ENCODE measurements at places on chromosomes 5 and 9. TPM values are rescaled to one million over a fixed set of nuclear protein-coding genes. Genes with fewer than 3 reads are reported as not detected.

DNA sequence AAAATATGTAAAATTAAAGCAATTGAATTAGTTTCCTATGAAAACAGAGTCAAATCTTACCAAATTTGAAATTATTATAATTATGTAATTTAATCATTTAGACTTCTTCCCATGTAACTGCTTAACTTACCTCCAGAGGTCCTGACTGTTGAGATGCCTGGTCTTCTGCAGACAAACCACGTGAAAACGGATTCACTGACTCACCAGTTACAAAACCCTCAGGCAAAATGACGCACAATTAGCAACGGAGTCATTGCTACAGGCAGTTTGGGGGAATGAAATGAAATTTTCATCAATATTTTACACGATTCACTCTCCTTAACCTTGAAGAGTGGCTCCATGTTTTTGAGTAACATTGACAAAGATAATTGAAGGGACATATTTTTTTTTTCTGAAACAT lies 460.8 kb downstream of the MTRR start:
- no peak for DNase-seq

Gene PRR16
- 3.6 TPM for total RNA-seq

- DNase-seq = no peak
Observed at GRCh38 chr5:158277276-158277675, 418.3 kb upstream of the CLINT1 start.

DNA sequence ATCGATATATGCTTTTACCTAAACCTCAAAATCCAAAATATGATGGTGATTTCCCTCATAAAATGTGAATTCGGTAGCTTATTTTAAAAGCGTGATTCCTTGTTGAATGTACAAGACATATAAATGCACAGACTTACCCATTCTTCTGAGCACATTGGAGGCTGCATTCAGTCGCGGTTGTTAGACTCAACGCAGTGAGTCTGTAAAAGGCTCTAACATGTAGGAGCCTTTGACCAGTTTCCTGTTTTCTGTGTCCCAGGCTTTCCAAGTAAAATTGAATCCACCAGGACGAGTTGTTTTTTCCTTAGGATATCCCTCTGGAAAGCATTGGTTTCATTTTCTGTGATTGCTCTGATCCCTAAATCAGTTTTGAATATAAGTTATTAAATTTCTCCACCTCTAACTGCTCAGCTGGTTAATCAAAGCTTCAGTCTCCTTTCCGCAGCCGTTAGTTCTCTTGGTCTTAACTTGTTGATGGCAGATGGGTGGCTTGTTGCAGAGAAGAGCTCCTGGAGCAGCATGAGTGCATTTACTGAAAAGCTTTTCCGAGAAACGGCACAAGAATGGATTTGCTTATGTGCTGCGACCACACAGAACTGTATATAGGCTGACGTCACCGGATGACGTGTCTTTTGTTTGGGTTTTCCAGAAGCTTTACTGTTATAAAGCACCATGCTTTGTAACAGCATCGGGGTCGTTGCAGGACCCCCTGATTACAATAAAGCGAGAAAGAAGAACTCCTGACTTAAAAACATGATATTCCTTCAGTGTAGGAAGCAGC lies at the start of gene LRRTM2:
LRRTM2 (minus strand) TSS at position 565 of the 781 bp plus-strand sequence; CDS start at position 141, 424 bp downstream.
- no peak for DNase-seq

DNA sequence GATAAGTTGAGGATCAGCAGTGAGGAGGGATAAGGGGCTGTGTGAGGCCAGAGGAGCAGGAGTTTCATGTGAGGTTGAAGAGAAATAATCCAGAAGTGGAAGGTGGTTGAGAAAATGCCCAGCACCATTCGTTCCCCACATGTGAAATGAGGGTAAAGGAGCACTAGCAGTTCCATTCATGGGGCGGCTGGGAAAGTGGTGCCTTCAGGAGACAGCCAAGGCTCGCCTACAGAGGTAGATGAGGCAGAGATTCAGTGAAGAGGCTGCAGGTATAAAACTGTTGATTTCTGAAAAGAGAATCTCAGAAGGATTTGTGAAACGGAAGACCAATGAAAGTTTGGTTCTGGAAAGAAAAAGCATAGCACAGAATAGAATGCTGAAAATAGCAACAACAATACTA lies 272.6 kb downstream of the MSX2 start:
- no peak for DNase-seq

DNA sequence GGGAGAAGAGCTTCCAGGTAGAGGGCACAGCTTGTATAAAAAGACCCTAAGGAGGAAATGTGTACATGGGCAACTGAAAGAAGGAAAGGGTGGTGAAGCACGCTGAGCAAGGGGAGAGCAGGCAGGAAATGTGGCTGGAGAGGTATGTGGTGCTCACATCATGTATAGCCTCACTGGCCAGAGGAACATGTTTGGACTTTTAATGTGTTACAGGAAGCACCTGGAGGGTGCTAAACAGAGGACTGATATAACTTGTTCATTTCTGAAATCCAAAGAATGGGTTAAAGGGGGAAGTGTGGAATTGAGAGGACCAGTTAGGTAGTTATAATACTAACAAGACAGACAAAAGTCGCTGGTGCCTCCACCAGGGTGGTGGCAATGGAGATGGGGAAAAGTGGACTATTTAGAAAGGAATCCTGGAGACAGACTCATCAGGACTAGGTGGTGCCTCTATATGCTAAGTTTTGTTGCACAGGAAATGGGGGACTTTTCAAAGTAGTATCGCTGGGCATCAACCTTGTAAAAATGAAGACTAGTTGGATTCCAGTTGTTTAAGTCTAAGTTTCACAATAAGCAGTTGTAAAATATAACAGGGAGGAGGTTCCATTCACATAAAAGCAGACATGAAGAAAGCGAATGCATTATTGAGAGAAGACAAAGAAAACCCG lies 63.1 kb upstream of the CD180 start:
- no peak for DNase-seq

Gene SLC36A2
- 1.8 TPM for total RNA-seq

- DNase-seq = peak; percentile 59
Observed at GRCh38 chr9:134863941-134864820, 16.4 kb upstream of the FCN2 start.

DNA sequence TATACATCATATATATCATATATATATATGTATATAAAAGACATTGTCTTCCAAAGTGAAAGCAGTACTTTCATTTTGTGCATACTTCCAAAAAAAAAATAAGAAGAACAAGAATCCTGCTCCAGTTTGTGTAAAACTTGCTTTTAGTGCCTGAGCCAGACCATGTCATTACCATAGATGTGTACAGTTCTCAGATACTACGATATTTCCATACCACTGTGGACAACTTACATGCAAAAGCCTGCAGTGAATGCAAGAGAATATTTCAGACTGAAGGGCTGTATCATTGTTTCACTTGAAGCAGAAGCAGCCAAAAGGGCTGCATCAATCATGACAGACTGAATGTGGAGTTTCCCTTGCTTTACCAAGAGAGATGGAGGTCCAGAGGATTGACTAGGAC lies 72.6 kb upstream of the CYLC2 start:
- no peak for DNase-seq

DNA sequence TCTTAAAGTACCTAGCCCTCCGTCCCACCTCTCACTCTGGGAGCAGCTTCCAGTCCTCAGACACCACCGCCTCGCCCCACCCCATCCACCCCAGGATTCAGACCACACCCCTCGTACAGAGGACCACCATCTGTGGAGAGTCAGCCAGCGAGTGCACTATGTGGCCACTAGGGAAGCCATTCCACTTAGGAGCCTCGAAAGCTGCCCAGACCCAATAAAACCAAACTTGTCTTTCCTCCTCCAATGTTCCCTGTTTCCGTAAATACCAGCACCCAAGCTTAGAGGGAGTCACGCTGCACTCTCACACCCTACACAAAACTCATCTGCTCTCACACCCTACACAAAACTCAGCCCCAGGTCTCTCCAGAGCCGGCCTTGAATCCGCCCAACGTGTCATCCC lies 1.9 kb downstream of the GCNT4 start:
- DNase-seq = no peak

Gene LEAP2
- 1.5 TPM for total RNA-seq

DNA sequence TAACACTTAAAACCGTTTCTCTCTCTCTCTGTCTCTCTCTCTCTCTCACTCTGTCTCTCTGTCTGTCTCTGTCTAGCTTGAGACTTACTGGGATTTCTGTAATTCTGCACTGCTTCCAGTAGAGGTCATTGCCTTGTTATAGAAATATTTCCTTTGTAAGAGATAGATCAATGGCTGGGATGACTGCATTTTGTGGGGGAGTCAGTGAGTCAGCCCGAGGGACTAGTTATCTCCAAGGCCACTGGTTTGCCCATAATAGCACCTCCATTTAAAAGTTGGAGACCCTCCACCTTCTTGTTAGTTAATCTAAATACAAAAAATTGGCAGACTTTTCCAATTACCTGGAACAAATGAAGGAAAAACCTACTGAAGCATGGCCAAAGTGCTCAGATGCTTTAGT lies 547.2 kb downstream of the LRRC70 start:
- DNase-seq = peak; percentile 9

GRCh38 chr5:138032572-138033385 lies at the start of gene FAM13B:
TSS of gene FAM13B (minus strand) at chr5:138033079. CDS start at chr5:138019111, 13,968 bp downstream.
- DNase-seq = peak; percentile 89

Gene CTSV
- total RNA-seq = 0.69 TPM

- DNase-seq = no peak
Observed at GRCh38 chr9:17342696-17343095, 207.9 kb downstream of the CNTLN start.

Gene SHC3
- 1.5 TPM for total RNA-seq

Gene SLC46A2
- total RNA-seq = 0.66 TPM

GRCh38 chr5:108379722-108380530 lies 2.0 kb downstream of the FBXL17 start:
- peak; percentile 29 for DNase-seq

DNA sequence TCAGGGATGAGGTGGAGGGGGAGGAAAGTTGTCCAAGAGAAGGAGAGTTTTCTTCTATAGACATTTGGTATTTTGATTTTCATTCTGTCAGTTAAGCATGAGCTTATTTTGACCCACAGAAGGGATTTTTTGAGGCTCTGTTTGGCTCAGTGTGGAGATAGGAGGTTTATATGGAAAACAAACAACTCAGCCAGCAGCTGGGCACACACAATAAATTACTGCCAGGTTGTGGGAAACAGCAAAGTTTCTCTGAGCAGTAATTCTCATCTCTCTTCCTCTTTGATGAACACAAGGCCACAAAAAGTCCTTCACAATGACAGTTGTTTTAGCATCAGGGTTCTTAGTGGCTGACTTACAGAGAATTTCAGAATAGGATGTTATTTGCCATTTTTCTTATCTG lies 486.1 kb downstream of the KDM4C start:
- DNase-seq = no peak

- no peak for DNase-seq
Observed at GRCh38 chr9:81814794-81815464, 113.3 kb upstream of the SPATA31D4 start.

- DNase-seq = no peak
Observed at GRCh38 chr5:147388184-147389108, 121.4 kb downstream of the DPYSL3 start.

DNA sequence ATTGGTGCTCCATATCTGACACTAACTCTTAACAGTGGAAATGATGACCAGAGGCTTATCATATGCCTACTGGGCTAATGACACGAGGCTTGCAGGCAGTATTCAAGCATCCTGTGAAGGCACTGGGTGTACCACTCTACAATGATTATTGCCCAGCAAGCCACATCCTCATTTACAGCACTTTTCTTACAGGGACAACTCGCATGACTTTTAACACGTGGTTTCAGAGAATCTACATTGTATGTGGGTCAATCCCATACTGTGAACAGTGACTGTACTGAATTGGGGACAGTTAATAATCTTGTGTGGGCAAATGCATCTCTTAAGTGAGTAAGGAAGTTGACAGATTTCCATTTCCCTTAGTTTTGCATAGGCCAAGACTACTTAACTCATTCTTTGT lies 260.0 kb downstream of the TRPM3 start:
- no peak for DNase-seq

Gene RNF183
- 3.6 TPM for total RNA-seq

Gene PPIP5K2
- total RNA-seq = 56.4 TPM

GRCh38 chr5:21649969-21650368 lies 1203.2 kb downstream of the CDH12 start:
- DNase-seq = no peak

DNA sequence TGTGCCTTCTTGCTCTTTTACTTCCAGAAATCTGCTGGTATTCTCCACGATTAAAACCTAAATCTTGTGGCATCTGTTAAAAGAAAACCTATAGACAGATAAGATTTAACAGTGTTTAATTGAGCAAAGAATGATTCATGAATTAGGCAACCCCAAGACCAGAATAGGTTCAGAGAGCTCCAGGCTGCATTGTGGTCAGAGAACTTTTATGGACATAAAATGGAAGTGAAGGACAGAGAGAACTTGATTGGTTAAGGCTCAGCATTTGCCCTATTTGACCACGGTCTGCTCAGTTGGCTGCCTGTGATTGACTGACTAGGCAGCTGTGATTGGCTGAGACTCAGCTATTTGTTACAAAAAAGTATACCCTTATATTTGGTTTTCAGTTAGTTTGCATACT lies 10.4 kb upstream of the SLC36A2 start:
- no peak for DNase-seq

DNA sequence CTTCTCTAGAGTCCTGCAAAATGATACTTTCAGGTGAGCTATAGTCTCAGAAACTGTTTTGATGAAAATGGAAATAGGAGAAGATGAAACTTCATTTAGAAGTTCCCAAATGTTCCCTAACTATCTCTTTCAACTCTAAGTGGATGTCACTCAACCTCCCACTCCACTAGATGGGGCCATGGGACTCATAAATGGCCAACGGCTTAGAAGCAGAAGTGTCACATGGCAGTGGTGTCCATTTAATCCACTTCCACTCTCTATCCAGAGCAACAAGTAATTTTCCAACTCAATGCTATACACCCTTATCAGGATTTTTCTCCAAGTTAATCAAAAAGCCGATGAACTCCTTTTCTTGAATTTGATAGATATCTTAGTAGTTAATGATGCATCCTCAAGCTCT lies 295.7 kb downstream of the EDIL3 start:
- peak; percentile 25 for DNase-seq

All from kidney (tissue), 22 donors.